DMS153 (cell line): ENCODE measurements at places on chromosomes 7 and 10.

DNA sequence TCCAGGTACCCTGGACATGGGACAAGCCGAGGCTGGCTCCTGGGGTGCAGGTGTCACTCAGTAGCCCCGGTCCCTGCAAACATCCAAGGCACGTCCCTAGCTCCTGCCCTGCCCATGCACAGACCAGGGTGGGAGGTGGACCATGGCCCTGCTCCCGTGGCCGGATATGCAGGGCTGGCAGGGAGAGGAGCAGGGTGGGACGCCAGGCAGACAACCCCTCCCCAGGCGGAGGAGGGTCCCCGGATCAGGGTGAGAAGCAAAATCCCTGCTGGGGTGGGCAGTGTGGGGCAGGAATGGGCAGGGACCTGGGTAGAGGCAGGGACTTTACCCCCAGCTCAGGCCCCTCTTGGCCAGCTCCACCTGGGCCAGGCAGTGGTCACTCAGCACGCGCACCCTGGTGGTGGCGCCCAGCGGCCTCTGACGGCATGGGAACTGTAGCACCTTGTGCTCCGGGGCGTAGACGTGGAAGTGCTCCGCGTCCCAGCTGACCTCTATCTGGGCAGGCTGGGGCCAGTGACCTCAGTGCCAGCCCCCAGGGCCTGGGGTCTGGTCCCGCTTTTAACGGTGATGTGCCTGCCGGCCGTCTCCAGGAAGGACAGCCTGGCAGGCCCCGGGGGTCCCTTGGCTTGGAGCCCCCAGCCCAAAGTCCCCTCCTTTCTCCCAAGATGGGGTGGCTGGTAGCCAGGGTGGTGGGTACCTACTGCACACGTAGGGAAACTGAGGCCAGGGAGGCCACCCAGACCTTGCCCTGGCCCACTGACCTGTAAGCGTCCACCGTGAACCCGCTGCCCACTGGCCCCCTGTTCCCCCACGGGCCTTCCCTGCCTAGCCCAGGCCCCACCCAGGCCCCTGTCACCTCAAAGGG lies 1.2 kb downstream of the GRIFIN start:
- DNase-seq = no peak

GRCh38 chr10:77993620-77994019 lies 35.7 kb downstream of the POLR3A start:
- DNase-seq = no peak

GRCh38 chr10:62079885-62080559 lies 178.5 kb downstream of the ARID5B start:
- DNase-seq = no peak

DNA sequence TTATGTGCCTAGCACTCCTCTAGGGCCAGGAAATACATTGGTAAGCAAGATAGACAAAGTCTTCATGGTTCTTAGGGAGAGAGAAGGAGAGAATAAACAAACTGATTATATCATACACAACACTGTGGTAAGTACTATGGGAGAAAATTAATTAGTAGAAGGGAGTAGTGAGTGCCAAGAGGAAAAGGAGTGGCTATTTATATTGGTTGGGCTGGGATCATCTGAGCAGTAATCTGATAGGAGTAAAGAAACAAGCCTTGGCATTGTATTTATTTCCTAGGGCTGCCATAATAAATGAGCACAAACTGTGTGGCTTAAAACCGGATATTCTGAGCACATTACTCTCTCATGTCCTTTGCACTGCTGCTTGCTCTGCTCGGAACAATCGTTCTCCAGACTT lies 158.1 kb upstream of the PHF14 start:
- peak; percentile 46 for DNase-seq

DNA sequence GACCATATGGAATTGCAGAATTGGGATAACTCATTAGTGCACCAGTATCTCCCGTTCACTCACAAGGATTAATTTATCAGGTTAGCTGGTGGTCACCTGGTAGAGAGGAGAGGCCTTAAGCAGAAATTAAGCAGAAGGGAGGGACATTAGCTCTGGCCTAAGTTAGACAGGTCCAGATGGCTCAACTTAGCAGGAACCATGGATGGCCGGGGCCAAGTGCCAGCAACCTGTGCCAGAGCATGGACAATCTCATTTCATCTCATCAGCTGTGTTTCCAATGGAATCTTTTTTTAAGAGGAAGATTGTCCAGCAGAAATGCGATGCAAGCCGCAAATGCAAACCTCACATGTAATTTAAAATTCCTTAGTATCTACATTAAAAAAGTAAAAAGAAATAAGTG lies 82.2 kb downstream of the JCAD start:
- no peak for DNase-seq

DNA sequence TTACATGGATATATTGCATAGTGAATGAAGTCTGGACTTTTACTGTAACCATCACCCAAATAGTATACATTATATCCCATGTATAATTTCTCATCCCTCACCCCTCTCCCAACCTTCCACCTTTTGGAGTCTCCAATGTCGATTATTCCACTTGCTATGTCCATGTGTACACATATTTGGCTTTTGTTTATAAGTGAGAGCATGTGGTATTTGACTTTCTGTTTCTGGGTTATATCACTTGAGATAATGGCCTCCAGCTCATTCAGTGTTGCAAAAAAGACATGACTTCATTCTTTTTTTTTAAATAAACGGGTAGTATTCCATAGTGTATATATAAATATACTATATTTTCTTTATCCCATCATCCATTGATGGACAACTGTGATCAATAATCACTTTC lies 288.6 kb upstream of the BMPER start:
- no peak for DNase-seq

DNA sequence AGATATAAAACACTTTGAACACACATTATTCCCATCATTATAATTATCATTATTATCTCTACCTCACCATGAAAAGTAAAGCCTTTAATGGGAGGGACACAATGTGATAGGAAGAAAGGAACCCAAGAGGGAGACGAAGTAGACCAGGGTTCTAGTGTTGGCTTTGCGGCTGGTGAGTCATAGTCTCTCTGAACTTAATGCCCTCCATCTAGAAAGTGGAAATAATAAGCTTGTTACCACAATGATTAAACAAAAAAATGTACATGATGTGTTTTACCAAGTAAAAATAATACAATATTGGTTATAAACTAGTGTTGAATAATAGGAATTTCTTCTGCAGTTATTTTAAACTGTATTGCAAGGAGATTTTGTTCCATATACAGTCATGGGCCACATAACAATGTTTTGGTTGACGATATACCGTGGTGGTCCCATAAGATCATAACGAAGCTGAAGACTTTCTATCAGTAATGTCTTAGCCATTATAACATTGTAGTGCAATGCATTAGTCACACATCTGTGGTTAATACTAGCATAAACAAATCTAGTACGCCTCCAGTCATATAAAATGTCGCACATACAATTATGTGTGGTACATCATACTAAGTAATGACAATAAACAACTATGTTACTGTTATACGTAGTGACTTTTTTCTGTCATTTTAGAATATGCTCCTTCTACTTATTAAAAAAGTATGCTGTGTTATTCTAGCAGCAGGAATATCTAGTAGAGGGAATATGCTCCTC lies 450.6 kb upstream of the SORCS1 start:
- DNase-seq = no peak

DNA sequence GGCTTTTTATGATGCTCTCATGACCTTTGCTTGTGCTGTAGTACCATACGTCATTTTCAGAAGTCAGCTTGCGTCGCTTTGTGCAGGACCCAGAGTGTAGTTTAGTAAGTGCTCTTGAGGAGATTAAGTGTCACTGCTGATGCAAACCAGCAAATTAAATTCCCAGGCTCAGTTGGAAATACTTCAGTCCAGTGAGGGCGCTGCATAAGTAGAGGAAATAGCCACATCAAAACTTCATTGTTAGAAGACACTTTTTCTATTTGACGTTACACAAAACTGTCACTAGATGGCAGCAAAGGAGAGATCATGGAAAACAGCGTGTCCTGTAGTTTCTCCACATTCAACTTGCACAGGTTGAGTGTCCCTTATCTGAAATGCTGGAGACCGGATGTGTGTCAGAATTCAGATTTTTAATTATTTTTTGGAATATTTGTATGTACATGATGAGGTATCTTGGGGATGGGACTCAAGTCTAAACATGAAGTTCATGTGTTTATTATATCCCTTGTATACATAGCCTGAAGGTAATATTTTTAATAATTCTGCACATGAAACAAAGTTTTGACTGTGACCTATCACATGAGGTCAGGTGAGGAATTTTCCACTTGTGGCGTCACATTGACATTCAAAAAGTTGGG lies 7.9 kb downstream of the ZNF22 start:
- peak; percentile 79 for DNase-seq

- DNase-seq = no peak
Observed at GRCh38 chr7:75639071-75639885, 99.5 kb downstream of the HIP1 start.

DNA sequence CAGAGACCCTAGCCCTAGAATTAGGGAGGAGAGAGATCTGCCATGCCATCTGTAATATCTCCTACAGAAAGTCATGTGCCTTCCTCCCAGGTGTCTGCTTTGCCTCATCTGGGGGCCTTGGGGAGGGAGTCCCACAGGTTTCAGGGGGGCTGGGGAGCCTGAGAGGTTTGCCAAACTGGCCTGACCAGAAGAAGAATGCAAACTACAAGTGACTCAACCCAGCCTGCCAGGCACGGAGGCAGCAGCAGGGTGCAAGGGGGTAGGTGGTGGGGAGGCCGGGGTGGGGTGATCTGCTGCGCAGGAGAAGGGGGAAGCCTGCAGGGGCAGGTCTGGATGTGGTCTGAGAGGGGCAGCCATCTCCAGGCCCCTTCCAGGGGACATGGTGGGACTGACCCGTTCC lies 9.6 kb upstream of the TRIM8 start:
- no peak for DNase-seq

GRCh38 chr7:51278797-51279196 lies 37.8 kb downstream of the COBL start:
- peak; percentile 40 for DNase-seq

GRCh38 chr10:56856569-56856968 lies 495.5 kb upstream of the ZWINT start:
- no peak for DNase-seq

DNA sequence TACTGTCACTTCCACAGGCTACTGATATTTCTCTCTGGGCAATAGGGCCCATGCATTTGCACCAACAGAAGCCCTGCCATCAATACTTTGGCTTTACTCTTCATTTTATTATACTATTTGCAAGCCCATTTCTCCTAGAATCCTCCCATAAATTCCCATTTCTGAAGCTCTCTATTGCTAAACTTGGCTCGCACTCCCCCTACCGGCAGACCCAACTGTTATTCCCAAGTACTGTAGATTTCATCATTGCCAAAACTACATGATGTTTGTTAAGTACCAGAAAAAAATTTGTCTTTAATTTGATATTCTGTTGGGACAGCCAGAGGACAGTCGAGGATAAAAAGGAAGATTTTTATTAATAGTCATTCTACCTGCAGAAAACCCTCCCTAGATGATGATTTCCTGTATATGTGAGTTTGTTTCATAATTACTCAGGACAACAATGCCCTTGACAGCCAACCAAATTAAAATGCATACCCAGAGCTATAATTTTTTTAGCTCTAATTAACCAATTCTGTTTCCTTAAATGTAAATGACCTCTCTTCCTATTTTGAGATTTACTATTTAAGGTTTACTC lies 298.6 kb downstream of the REEP3 start:
- DNase-seq = peak; percentile 17

GRCh38 chr7:121003986-121004685 lies 15.6 kb downstream of the CPED1 start:
- DNase-seq = no peak

DNA sequence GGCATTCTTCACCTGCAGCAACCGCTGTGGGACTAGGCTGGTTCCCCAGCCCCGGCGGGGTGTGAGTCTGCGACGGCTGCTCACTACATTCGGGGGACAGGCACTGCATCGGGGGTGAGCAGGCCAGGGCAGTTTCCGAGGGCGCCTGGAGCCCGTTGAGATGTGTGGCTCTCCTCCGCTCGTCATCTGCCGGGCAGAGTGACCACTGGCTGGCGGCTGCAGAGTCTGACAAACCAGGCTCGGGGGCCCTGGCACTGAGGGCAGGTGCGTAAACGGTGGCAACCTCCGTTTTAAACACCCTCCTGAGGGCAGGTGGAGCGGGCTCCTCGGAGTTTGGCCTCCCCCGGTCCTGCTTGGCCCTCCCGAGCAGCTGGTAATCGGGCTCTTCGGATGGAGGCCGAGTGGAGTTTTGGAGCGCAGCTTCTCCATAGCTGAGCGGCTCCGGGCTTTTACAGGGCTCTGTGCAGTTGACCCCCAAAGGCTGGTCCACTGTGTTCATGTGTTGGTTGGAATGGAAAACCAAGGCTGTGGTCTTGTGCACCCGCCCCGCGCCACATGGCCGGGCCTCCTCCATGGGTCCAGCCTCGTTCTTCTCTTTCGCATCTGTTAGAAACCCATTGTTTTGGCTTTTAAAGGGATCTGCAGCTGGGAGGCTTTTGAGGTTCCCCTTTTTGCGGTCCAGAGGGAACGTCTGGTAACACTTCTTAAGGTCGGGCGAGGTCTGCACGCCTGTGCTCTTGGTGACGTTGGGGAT lies 20.9 kb downstream of the INSYN2A start:
- DNase-seq = no peak

- no peak for DNase-seq
Observed at GRCh38 chr10:96038476-96039387, 4.7 kb upstream of the CCNJ start.

DNA sequence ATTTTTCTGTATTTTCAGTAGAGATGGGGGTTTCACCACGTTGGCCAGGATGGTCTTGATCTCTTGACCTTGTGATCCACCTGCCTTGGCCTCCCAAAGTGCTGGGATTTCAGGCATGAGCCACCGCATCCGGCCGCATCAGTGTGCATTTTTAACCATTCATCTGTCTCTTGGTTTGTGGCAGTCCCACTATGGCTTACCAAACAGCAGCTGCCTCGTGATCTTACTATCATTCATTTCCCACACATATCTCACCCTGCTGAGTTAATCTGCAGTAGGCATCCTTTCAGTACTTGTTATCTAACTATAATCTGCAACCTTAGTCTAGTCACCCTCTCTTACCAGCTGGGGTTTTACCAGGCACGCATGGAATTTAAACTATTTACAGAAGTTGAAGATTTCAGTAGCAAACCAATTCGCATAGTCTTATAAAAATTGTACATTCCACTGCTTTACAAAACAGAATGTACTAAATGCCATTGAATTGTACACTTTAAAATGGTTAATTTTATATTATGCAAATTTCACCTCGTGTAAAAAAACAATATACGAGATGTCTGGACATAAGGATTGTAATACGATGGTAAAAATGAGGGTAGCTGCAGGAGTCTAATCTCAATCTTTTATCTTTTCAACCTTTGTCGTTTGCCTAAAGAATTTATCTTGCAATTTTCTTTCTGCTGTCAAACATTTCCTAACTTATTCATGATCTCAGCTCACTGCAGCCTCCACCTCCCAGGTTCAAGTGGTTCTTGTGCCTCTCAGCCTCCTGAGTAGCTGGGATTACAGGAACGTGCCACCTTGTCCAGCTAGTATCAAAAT lies 4.6 kb upstream of the TBC1D12 start:
- no peak for DNase-seq
